ENCODE measurements at places on chromosomes 6 and 20. TPM values are rescaled to one million over a fixed set of nuclear protein-coding genes. Genes with fewer than 3 reads are reported as not detected.

DNA sequence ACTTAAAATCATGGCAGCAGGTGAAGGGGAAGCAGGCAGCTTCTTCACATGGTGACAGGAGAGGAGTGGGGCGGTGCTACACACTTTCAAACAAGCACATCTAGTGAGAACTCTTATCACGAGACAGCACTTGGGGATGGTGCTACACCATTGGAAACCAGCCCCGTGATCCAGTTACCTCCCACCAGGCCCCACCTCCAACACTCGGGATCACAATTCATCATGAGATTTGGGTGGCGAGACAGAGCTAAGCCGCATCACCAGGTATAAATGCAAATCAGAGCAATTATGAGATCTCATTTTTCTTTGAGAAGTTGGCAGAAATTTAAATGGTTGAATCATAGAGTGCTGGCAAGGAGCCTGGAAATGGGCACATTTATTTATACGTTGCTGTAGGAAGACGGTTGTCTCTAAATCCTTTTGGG is 31.4 kb downstream of the IGF2R start:
- peaks cover 41% of the 10 kb centered on the region for H3K4me1 ChIP-seq
- H3K27ac ChIP-seq: no peak overlapping the region
- H3K27me3 ChIP-seq: no peaks in the 10 kb centered on the region
- H3K4me3 ChIP-seq: no peak overlapping the region
- no peak for DNase-seq

DNA sequence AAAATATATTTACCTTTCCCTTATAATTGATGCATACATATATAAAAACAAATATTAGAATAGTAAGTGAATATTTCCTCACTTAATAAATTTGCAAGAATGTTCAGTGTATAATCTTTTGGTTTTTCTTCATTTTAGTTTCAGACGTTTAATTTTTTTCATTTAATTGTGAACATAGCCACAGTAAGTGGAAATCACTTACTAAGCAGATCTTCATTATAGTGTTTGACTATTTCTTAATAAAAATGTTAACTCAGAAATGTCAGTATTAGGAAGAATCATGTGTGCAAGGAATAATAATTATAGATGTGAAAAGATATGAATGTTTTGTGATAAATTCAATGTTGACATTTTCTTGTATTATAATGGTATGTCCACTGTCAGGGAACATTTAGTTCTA is 27.4 kb downstream of the STXBP5 start:
- DNase-seq: no peak
- peaks cover 4% of the 10 kb centered on the region for H3K36me3 ChIP-seq
- no peak overlapping the region for H3K27ac ChIP-seq
- H3K27me3 ChIP-seq: no peaks in the 10 kb centered on the region

DNA sequence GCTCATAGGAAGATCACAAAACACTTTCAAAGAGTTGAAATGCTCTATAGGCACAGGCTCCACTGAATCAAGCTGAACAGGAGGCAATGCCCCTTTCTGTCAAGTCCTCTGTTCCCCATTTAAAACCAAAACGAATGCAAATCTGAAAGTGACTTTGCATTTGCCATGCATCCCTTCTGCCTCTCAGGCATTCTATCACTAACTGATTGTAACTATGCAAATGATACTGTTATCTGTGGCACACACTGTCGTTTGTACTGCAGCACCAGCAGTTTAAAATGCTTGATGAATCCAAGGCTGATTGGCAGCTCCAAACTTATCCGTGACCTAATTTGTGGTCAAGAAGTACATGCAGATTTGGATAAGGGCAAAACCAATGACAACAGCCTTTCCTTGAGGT is 1067.5 kb upstream of the MAP3K7 start:
- no peak overlapping the region for H3K27ac ChIP-seq
- no peak for DNase-seq
- no peaks in the 10 kb centered on the region for H3K4me1 ChIP-seq

LAMA5 gene
- total RNA-seq: 0.91 TPM

ATP6V1G2 gene
- 1.0 TPM for total RNA-seq

DNA sequence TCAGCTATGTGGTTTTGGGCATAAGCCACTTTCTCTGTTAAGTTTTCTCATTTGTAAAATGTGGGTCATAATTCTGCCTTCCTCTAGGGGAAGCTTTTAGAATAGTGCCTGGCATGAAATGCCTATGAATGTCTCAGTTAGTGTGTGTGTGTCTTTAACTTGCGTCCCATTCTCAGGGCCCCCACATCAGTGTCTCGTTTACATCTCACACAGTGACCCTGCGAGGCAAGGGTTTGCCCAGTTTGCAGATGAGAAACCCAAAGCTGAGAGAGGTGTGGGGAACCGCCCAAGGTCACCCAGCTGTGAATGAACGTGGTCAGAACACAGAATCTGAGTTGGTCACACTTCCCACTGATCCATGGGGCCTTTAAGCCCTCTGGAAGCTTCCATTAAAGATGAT is 14.1 kb downstream of the DYNLRB1 start:
- H3K36me3 ChIP-seq: peaks cover 15% of the 10 kb centered on the region
- peaks cover 3% of the 10 kb centered on the region for H3K4me1 ChIP-seq
- no peak overlapping the region for H3K4me3 ChIP-seq
- no peaks in the 10 kb centered on the region for H3K27me3 ChIP-seq
- no peak for DNase-seq
- H3K27ac ChIP-seq: no peak overlapping the region

DNA sequence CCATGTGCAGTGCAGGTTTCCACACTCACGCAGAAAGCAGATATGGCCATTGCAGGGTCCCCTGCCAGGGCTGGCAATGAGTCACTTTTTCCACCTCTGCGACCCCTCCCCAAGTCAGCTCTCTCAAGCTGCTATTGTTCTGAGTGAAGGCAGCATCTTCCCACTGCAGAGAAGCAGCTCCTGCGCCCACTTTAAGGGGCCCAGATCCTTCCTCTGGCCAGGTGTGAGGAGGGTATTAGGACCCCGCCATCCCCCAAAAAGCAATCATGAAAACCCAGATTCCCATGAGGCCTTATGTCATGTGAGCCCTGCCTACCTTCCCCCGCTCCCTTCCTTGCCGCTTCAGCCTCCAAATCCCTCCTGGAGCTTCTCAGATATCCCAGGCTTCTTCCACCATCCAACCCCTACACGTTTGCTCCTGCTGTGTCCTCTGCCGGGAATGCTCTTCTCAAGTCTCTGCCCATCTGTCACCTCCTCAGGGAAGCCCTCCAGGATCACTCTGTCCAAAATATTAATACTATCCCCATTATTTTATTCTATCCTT is 220.3 kb downstream of the NFATC2 start:
- no peak overlapping the region for H3K27ac ChIP-seq
- peaks cover 3% of the 10 kb centered on the region for H3K27me3 ChIP-seq
- peaks cover 1% of the 10 kb centered on the region for H3K4me1 ChIP-seq
- H3K36me3 ChIP-seq: no peaks in the 10 kb centered on the region
- DNase-seq: no peak
- H3K4me3 ChIP-seq: no peak overlapping the region

GRCh38 chr6:12656906-12657305 is 59.7 kb upstream of the PHACTR1 start:
- H3K27me3 ChIP-seq: no peaks in the 10 kb centered on the region
- H3K36me3 ChIP-seq: no peaks in the 10 kb centered on the region
- H3K4me1 ChIP-seq: peaks cover 9% of the 10 kb centered on the region

DNA sequence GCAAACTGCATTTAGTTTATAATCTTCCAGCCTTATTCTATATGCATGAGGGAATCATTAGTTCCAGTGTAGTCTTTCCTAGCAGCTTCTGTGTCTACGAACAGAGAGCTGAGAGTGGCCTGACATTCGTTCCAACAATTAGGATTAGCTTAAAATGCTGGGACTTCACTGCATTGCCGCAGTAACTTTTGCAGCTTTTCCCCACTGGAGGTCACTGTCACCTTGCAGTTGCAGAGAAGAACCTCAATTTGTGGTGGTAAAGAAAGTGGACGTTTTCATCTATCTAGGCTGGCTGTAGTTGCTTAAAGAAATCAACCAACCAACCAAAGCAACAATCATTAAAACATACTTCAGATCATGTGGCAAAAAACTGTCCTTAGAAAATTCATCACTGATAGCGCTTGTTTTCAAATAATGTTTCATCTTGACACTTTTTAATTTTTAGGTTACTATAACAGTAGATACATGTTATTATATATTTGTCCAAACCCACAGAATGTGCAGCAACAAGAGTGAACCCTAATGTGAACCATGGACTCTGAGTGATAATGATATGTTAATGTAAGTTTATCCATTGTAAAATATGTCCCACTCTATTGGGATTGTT is 12.2 kb downstream of the MYLK4 start:
- H3K4me3 ChIP-seq: no peak overlapping the region
- H3K36me3 ChIP-seq: no peaks in the 10 kb centered on the region
- peaks cover 11% of the 10 kb centered on the region for H3K4me1 ChIP-seq
- peak; percentile 42 for DNase-seq
- H3K27me3 ChIP-seq: no peaks in the 10 kb centered on the region

- no peaks in the 10 kb centered on the region for H3K4me1 ChIP-seq
- no peak overlapping the region for H3K4me3 ChIP-seq
- DNase-seq: no peak
- no peak overlapping the region for H3K27ac ChIP-seq
These were observed 158.5 kb downstream of the THBS2 start for GRCh38 chr6:169095153-169095552.

GRCh38 chr6:1251198-1252155 is 60.4 kb upstream of the FOXQ1 start:
- H3K36me3 ChIP-seq: no peaks in the 10 kb centered on the region
- H3K4me1 ChIP-seq: no peaks in the 10 kb centered on the region
- H3K27ac ChIP-seq: no peak overlapping the region
- no peak for DNase-seq
- H3K4me3 ChIP-seq: no peak overlapping the region

GRCh38 chr6:101777646-101778045 is 384.1 kb downstream of the GRIK2 start:
- DNase-seq: no peak
- no peak overlapping the region for H3K4me3 ChIP-seq
- H3K27me3 ChIP-seq: no peaks in the 10 kb centered on the region
- no peaks in the 10 kb centered on the region for H3K4me1 ChIP-seq
- no peaks in the 10 kb centered on the region for H3K36me3 ChIP-seq

DNA sequence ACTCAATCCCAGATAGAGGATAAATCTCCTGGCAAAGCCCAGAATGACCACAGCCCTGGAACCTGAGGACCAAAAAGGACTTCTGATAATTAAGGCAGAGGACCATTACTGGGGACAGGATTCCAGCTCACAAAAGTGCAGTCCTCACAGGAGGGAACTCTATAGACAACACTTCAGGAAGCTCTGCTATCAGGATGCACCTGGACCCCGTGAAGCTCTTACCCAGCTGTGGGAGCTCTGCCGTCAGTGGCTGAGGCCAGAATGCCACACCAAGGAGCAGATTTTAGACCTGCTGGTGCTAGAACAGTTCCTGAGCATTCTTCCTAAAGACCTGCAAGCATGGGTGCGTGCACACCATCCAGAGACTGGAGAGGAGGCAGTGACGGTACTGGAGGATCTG is 992 bp downstream of the ZSCAN16 start:
- DNase-seq: no peak
- peak overlapping the region; percentile 92 for H3K27ac ChIP-seq
- no peaks in the 10 kb centered on the region for H3K27me3 ChIP-seq

VSX1 gene
- total RNA-seq: not detected

DNA sequence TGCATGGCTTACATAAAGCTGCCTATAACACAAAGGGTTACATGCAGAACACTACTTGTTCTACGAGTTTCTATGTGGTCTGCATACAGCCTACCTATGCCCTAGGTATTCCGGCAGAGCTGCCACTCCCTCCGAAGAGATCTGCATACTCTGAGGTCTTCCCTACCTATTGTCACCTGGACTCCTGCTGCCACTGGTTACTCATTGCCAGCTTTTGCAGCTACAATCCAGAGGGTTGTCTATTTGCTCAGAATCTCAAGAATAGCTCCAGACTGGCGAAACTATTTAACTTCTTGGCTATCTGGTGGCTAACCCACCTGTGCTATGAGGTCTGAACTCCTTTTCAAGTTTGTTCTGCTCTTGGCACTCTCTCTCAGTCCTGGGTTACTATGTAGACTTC is 323.3 kb downstream of the BMP2 start:
- no peaks in the 10 kb centered on the region for H3K27me3 ChIP-seq
- no peaks in the 10 kb centered on the region for H3K36me3 ChIP-seq
- no peak for DNase-seq

CD40 gene
- total RNA-seq: 4.6 TPM

MAD2L1BP gene
- total RNA-seq: 30.1 TPM

GRCh38 chr6:7894262-7895124 is 16.1 kb downstream of the TXNDC5 start:
- H3K36me3 ChIP-seq: peaks cover 53% of the 10 kb centered on the region
- no peak overlapping the region for H3K4me3 ChIP-seq
- H3K27me3 ChIP-seq: no peaks in the 10 kb centered on the region
- no peak overlapping the region for H3K27ac ChIP-seq
- no peaks in the 10 kb centered on the region for H3K4me1 ChIP-seq

GRCh38 chr20:2930538-2930937 is 57.3 kb downstream of the PTPRA start:
- H3K36me3 ChIP-seq: peaks cover 19% of the 10 kb centered on the region
- no peak for DNase-seq
- H3K4me3 ChIP-seq: no peak overlapping the region
- no peaks in the 10 kb centered on the region for H3K4me1 ChIP-seq
- H3K27me3 ChIP-seq: no peaks in the 10 kb centered on the region
- H3K27ac ChIP-seq: no peak overlapping the region

All from activated naive CD8-positive, alpha-beta T cell treated with anti-CD3 and anti-CD28 coated beads for 36 hours (primary cell).